SJSA1 (cell line): ENCODE measurements at places on chromosomes 2 and 18.

GRCh38 chr2:135162786-135163185, 110.7 kb downstream of the RAB3GAP1 start:
- DNase-seq, result no peak

DNA sequence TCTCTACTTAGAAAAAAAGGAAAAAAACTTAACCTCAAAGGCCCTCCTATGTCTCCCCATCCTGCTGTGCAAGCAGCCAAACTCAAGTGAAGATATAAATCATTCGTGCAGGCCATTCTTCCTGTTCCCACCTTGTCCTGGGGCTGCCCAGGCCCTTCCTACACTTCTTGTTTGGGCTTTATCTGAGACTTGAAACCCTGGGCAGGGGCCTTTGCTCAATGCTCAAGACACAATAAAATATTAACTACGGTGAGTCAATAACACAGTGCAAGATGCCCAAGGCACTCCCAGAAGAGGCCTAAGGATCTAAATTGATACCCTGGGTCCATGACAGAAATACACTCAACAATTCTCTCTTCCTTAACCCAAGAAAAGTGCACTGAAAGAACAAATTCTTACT, 67.6 kb downstream of the TBC1D8 start:
- no peak for DNase-seq

DNA sequence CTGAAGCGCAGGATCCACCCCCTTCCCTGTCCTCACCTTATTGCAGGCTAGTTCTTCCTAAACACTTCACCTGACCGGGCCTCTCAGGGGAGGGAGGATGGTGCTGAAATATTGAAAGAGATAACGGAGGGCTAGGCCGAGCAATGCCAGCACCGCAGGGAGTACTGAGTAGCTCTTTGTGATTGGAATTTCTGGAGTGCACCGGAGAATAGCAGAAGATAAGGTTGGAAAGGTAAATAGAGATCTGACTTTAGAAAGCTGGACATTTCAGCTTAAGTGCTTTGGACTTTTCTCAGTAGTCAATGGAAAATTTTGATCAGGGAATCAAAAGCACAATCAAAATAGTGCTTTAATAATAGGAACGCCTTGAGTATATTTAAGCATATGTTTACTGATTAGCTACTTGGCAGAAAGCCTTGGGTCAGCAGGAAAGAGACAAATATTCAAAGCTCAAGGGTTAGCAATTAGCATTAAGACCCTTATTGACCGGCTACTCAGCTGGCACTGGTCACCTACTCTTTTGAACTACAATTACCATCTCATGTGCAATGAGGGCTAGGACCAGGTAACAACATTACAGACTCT, 142.9 kb upstream of the NDUFV2 start:
- DNase-seq, result no peak

DNA sequence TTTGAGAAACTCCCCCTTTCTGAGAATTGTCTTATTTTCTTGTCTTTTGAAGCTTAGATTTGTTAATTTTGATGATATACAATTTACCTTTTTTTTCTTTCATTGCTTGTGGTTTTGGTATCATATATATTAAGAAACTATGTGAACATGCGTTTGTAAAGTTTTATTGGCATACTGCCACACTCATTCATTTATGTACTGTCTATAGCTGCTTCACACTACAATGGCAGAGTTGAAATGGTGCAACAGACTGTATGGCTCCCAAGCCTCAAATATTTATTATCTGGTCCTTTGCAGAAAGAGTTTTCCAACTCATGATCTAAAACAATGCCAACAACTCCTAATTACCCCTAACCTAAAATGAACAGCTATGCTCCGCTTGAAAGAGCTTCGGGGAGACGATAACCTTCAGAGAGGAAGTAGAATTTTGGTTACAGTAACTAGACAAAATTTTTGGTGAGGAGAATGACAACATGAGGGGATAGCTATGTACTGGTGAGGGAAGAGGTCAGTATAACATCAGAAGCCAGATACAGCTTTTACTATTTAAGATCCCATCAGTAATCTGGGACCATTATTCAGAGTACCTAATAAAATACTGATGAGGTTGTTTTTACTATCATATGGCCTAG, 16.1 kb downstream of the PPP3R1 start:
- DNase-seq, result no peak

DNA sequence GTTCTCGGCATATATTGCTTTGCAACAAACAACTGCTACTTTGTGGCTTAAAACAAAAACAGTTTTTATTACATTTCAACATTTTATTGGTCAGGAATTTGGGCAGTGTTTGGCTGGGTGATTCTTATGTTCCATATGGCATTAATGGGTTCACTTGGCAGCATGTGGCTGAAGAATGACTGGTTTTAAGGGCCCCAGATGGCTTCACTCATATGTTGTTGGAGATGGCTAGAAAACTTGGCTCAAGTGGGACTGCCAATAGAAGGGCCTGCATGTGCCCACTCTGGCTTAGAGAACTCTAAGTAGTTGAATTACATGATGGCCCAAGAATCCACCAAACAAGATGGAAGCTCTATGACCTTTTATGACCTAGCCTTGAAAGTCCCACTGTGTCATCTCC, 86.1 kb downstream of the FASTKD2 start:
- DNase-seq, result no peak

DNA sequence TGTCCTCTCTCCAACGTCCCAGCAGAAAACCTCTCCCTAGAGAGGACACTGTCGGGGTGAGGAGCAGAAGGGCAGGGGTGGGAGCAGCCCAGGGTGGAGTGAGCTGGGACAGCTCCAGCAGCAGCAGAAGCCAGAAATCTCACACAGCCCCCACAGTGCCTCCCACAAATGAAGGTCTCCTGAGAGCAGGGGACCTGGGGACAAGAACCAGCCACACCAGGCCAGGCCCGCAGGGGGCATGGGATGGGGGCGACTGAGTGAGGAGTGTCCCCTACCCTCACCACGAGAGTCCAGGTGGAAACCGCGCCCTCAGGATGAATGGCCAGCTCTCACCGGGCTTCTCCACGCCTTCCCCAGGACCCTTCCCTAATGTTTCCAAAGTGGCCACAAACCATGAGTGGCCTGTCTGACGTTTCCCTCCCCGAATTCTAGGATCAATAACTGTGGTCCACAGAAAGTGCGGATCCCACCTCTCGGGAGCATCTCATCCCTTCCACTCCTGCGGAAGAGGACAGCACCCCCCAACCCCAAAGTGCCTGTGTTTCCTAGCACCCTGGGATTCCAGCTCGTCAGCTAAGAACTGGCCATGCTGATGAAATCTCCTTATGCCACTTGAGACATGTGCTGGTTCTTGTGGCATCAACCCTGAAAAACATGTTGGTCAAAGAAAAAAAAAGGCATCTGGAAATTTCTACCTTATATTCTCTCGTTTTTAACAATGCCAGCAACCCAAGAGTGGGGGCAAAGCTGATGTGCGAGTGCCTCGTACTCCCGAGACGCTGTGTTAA, 121.1 kb downstream of the HDAC4 start:
- DNase-seq, result peak; percentile 45

DNA sequence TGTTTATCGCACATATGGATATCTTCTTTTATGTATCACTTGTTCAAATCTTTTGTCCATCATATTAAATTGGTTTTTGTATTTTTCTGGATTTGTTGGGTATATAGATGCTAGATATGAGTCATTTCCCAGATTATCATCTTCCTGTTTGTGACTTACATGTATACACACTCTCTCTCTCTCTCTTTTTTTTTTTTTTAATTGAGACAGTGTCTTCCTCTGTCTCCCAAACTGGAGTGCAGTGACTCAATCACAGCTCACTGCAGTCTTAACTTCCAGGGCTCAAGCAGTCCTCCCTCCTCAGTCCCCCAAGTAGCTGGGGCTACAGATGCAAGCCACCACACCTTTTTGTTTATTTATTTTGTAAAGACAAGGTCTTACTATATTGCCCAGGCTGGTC, 43.8 kb downstream of the XIRP2 start:
- no peak for DNase-seq

DNA sequence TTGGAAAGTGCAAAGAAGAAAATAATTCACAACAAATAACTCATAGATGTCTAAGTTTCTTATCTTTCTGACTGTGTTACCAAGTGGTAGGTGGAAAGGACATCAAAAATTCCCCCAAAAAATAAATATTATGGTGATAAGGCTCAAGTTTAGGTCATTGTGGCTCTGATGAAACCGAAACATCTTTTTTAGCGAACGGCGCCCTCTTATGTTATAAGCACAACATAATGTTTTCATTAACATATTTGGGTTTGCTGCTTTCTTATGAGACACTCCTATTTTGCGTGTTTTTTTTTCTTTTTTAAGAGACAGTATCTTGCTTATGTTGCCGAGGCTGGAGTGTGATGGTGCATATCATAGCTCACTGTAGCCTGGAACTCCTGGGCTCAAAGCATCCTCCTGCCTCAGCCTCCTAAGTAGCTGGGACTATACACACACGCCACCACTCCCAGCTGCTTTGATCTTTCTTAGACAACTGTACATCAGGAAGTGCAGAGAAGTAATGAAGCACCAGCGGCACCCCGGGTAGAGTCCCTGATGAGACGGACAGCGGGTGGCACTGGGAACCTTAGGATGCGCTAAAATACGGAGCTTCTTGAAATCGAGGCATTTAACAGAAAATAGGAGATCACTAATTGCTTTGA, 38.5 kb upstream of the SLC35G4 start:
- DNase-seq, result no peak

DNA sequence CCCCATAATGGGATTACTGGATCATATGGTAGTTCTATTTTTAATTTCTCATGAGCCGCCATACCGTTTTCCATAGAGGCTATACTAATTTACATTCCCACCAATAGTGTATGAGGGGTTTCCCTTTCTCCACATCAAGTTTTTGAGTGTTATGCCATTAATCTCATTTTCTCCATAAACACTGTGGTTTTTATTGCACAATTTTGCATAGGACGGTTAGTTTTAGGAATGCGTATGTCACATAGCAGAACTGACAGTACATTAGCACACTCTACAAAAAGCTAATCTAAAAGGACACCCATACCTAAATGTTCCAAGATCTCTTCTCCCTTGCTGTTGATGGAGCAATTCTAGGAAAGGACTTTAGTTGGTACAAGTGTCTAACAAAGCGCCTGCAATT, 32.5 kb downstream of the DARS1 start:
- DNase-seq, result no peak

- DNase-seq, result no peak
Measured at GRCh38 chr2:28389399-28390240, 3.0 kb upstream of the FOSL2 start.

DNA sequence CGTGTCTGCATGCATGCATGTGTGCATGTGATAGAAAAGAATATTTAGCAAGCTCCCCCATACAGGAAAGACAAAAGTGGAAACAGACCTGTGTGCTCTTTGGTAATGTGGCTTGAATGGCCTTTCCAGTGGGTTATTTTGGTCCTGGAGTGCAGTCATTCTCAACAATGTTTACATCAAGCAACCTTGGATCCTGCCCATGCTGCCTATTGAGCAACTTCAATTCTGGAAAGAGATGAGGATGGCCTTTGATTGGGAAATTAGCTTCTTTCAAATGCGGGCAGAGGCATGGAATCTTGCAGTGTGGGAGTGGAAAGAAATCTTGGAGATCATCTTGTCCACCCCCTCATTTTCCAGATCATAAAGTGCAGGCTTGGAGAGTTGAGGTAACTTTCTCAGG, 87.2 kb upstream of the SMAD2 start:
- no peak for DNase-seq

GRCh38 chr18:50401888-50402287, 27.0 kb downstream of the SKA1 start:
- no peak for DNase-seq
